OCI-LY7 (cell line): ENCODE measurements at places on chromosomes 3 and 15. TPM values are rescaled to one million over a fixed set of nuclear protein-coding genes. Genes with fewer than 3 reads are reported as not detected.

Gene SI
- not detected in 2 replicates for total RNA-seq

Gene IL20RB
- total RNA-seq: 2.4 and 3.1 TPM in 2 replicates

Gene KBTBD13
- total RNA-seq: not detected in 2 replicates

Gene LINS1
- total RNA-seq: 14.3 and 15.7 TPM in 2 replicates

Gene PLAAT1
- not detected in 2 replicates for total RNA-seq

Gene LMAN1L
- 0.37 and 0.38 TPM in 2 replicates for total RNA-seq

Gene SLC12A8
- total RNA-seq: 0.84 and 0.94 TPM in 2 replicates

Gene PLXNB1
- 6.4 and 7.7 TPM in 2 replicates for total RNA-seq

Gene ARL14
- total RNA-seq: not detected in 2 replicates

Gene PAK6
- not detected in 2 replicates for total RNA-seq

Gene TM4SF4
- total RNA-seq: not detected in 2 replicates

Gene AGBL1
- not detected in 2 replicates for total RNA-seq

Gene LYZL4
- total RNA-seq: not detected in 2 replicates

Gene GABRR3
- total RNA-seq: not detected in 2 replicates

Gene CP
- total RNA-seq: not detected in 2 replicates

Gene FEZF2
- total RNA-seq: not detected in 2 replicates

Gene SLC12A1
- total RNA-seq: not detected in 2 replicates

Gene SACM1L
- total RNA-seq: 54.9 and 59.4 TPM in 2 replicates

Gene SIDT1
- total RNA-seq: 7.3 and 8.6 TPM in 2 replicates

Gene PDHB
- 82.4 and 86.6 TPM in 2 replicates for total RNA-seq

Gene HYAL3
- 3.5 and 4.4 TPM in 2 replicates for total RNA-seq

Gene PP2D1
- total RNA-seq: not detected in 2 replicates

Gene ATP13A5
- not detected in 2 replicates for total RNA-seq

Gene MYZAP
- total RNA-seq: not detected in 2 replicates

Gene HCLS1
- 235 and 241 TPM in 2 replicates for total RNA-seq

Gene DOCK3
- not detected in 2 replicates for total RNA-seq

Gene PRR20G
- total RNA-seq: not detected in 2 replicates

Gene C3orf22
- not detected in 2 replicates for total RNA-seq

Gene SPINK8
- total RNA-seq: not detected in 2 replicates

Gene GOLGA8G
- total RNA-seq: not detected in 2 replicates

Gene RBP2
- total RNA-seq: not detected in 2 replicates

Gene CD200R1
- 0.17 and 0.25 TPM in 2 replicates for total RNA-seq

Gene SPRED1
- total RNA-seq: 19.9 and 21.1 TPM in 2 replicates

Gene EPHA6
- not detected in 2 replicates for total RNA-seq

Gene SEMA7A
- 0.46 and 1.0 TPM in 2 replicates for total RNA-seq

Gene PATL2
- 8.6 and 8.8 TPM in 2 replicates for total RNA-seq

Gene KLHL24
- 34.0 and 53.0 TPM in 2 replicates for total RNA-seq

Gene ATG3
- total RNA-seq: 109 TPM in 2 replicates

Gene MST1
- total RNA-seq: 24.2 and 26.2 TPM in 2 replicates

Gene SKOR1
- 1.0 and 1.6 TPM in 2 replicates for total RNA-seq

Gene FBXL2
- not detected in 2 replicates for total RNA-seq

Gene NCKIPSD
- 33.9 and 39.9 TPM in 2 replicates for total RNA-seq

Gene ACSBG1
- total RNA-seq: 0.30 and 0.52 TPM in 2 replicates

Gene CDCP1
- 0.07 TPM in 1 of 2 replicates, not detected in the other for total RNA-seq

Gene ZBTB20
- 11.5 and 11.8 TPM in 2 replicates for total RNA-seq

Gene GP9
- not detected in 2 replicates for total RNA-seq

Gene UROC1
- not detected in 2 replicates for total RNA-seq
